Neural progenitor cell (in vitro differentiated cells): ENCODE measurements at places on chromosomes 1 and 21. TPM values are rescaled to one million over a fixed set of nuclear protein-coding genes. Genes with fewer than 3 reads are reported as not detected.

The KIAA1614 gene
- total RNA-seq: 0.56 and 3.8 TPM in 2 replicates

- no peak for DNase-seq
Observed at GRCh38 chr1:206065547-206066145, 12.7 kb downstream of the RHEX start.

DNA sequence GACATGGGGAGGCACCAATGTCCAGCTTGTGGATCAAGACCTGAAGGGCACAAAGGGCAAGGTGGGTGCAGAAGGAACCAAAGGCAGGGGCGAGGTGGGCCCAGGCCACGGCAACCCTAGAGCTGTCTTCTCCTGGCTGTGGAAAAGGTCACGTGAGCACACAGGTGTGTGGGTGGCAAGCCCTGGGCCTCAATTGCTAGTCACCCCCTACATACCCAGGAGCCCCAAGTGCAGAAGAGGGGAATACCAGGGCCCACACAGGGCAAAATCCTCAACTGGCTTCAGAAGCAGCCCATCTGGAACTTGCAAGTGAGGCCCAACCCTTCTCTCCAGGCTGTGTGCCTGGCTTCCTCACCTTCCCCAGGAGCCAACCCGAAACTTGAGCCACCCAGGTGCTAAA, 25.6 kb downstream of the ZBTB17 start:
- no peak for DNase-seq

DNA sequence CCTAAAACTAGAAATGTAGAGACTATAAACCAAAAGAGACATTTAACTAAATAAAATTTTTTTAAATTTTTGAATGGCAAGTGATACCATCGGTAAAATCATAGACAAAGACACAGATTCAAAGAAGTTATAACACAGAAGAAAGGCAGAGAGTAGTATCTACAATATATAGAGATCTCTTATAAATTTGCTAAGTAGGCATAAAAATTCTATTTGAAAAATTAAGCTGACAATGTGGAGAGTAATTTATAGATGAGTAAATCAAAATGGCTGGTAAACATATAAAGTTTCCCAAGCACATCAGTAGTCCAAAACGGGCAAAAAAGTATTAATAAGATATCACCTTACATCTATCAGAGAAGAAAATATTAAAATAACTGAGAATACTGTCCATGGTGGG, 1061.0 kb downstream of the ADGRL2 start:
- DNase-seq: no peak

DNA sequence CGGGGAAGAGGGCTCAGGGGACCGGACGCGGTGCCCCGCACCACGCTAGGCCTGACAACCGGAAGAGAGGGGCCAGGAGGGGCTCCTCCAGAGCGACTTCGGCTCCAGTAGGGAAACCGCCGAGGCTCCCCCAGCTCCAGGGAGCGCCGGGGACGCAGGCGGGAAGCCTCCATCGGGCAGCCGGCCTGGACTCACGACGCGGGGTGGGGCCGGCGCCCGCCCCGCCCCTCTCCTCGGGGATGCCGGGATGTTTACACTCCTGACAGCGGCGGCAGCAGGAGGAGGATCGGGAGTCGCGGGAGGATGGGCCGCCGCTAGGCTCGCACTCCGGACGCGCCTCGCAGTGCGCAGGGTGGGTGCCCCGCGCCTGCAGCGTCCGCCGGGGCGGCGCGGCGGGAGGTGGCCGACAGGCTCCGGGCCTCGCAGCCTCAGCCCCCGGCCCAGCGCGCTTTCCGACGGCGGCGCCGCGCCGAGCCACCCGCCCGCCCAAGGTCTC, at the start of gene NEK7:
NEK7 (plus strand) TSS at position 254 of the 496 bp plus-strand sequence. CDS start 75,583 bp downstream, outside the sequence.
- DNase-seq: peak; percentile 89

GRCh38 chr21:15604413-15604812, 125.4 kb upstream of the USP25 start:
- DNase-seq: no peak

DNA sequence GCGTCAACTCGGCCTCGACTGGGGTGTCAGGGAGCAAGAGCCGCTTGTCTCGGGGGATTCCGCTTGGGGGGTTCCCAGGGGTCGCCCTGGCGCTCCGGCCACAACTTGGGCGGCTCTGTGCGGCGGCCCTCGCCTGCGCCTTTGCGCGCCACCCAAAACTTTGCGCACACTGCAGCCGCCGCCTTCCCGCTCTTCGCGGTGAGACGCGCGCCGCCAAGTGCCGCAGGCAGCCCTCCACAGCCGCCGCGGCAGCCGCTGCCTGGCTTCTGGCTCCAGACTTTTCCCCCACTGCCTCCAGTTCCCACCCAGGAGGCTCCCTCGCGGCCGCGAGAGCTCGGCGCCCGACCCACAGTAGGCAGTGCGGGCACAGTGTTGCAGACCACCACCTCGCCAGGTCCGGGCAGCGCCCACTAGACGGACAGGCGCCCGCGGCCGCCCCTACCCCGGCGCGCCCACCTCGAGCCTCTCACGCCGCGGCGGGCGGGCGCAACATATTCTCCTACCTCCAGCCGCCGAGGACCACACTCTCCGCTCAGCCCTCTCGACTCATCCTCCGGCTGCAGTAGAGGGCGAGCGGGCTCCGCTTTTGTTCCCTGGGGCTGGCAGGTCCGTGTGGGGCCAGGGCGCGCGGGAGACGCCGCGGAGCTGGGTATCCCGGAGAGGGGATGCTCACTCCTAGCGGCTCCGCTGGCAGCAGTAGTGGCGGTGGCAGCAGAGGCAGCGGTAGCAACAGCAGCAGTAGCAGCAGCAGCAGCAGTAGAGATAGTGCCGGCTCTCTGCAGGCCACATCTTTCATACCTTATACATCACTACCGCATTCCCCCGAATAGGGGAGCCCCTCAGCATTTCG, 296.6 kb downstream of the OMA1 start:
- peak; percentile 86 for DNase-seq

The KAZN gene
- total RNA-seq: 6.1 and 9.1 TPM in 2 replicates

DNA sequence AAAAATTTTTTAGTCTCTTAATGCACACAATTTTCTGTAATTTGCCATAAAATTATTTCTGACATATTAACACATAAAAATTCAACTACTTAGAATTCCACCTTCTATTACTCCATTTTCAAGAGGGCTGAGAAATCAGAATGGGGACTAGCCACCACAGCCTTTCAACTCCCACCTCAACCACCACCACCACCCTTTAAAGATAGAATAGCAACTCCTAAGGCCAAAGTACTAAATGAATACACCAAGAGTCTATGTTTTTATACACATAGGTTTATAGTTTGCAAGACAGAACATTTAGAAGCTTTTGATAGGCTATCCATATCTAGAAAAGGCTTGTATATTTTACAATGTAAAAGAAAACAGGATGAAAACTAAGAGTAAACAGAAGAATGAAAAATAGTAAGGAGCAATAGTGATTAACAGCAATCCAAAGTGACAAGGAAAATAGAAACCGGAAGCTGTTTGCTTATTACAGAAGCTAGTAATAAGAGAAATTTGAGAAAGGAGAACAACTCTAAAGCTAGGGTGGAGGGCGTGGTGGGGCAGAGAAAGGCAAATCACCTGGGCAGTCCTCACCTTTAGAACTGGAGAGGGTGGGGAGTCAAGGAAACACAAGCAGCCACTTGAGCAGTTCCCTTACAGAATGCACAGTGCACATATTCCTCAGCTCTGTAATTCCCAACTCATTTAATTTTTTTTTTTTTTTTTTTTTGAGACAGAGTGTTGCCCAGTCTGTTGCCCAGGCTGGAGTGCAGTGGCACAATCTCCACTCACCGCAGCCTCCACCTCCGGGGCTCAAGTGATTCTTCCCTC, 27.7 kb downstream of the EPS15 start:
- no peak for DNase-seq

- DNase-seq: no peak
Observed at GRCh38 chr1:192807211-192808162, 1.4 kb upstream of the RGS2 start.

The LRRC38 gene
- total RNA-seq: not detected in 2 replicates

DNA sequence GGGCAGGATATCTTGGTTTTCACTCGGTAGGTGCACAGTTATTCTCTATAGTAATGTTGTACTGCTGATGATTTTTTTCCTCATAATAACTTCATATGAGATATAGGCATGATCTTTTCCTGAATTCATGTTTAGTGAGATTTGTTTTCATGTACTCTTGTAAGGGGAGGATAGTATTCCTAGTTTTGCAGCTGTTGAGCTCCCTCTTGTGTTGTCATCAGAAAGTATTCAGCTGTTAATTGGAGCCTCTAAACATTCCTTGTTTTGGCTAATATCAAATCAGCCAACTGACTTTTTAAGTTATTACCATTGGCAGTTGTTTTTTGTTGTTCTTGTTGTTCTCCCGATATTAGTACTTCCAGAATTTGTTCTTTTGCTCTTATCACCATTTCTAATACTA, 24.4 kb downstream of the OR10R2 start:
- peak; percentile 51 for DNase-seq
